ENCODE measurements at places on chromosomes 7 and 10.

DNA sequence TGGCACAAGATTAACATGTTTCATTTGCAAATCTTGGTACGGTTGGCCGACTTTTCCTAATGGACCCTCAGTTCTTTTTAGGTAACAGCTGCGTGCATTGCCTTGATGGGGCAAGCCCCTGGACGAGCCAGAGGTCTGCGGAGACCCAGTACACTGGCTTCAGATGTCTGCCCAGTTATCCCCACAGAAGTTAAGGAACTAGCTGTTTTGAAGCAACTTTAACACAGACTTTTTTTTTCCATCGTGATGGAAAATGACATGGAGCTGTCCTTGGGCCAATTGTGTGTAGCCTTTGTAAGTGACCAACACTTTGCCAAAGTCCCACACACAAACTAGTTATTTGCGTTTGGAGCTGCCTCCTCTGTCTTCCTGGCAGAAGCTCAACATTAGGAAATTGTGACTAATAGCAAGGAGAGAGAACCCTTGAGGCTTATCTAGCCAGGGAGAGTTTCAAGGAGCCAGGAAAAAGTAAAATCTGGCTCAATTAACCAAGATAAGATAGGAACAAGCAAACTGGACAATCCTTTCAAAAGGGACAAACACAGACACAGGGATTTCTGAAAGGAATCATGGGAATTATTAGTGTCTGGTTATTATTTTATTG is 99.6 kb upstream of the BMPER start:
- DNase-seq, result no peak

DNA sequence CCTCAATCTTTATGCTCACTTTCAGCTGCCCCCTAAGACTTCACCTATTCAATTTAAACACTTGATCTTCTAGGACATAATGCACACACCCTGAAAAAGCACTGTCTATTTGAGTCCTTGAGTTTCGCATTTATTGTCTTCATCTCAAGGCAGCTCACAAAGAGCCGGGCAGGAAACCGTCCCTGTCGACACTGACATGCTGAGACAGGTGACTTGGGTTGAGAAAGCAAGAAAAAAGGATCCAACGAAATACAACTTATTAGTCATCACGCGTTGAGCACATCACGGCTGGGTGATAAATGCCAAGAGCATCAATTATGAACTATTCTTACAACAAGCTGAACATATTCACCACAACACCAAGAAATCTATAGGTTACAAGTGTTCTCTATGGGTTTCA is 91.1 kb downstream of the CALN1 start:
- no peak for DNase-seq

GRCh38 chr7:41169317-41169716 is 533.6 kb downstream of the INHBA start:
- no peak for DNase-seq

- DNase-seq, result no peak
These were observed 214.1 kb upstream of the FAM3C start for GRCh38 chr7:121610243-121610642.

DNA sequence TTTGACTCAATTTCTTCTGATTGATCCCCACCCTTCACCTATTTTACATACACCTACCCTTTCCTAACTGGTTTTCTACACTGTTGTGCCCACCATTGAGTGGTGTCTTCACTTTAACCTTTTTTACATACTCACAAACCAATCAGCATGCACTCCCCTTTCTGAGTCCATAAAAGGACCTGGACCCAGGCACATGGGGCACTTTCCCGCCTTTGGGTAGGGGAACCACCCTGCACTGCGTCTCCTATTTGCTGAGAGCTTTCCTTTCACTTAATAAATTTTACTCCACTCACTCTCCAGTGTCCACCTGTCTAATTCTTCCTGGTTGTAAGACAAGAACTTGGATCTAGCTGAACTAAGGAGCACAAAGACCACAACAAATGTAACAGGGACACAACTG is 33.8 kb downstream of the ANKMY2 start:
- DNase-seq, result no peak

DNA sequence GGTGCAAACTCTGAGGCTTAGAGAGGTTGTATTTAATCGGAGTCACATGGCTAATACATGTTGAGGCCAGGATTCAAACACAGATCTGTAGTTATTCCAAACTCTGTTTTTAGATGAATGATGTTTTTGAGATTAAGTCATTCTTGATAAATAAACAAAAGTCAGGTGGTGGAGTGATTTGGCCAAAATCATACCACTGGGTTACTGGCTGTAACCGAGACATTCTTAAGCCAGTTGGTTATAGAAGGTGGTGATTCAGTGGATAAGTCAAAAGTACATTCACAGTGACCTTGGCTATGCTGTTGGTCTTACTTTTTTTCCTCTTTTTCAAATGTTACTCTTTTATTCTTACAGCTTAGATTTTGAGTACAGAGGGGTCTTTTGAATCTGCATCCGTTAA is 361.4 kb downstream of the KIF20B start:
- DNase-seq, result no peak

GRCh38 chr10:96359616-96360015 is 814 bp upstream of the OPALIN start:
- no peak for DNase-seq

- no peak for DNase-seq
These were observed 54.5 kb downstream of the NRP1 start for GRCh38 chr10:33279811-33280602.

- DNase-seq, result peak; percentile 9
These were observed 70.9 kb upstream of the CHST15 start for GRCh38 chr10:124164264-124164663.

GRCh38 chr7:137469191-137469811 is 125.8 kb upstream of the PTN start:
- no peak for DNase-seq

- no peak for DNase-seq
These were observed 9.7 kb upstream of the FHIP2A start for GRCh38 chr10:114811862-114812261.

GRCh38 chr7:21960922-21961321 is 15.2 kb upstream of the CDCA7L start:
- no peak for DNase-seq

- no peak for DNase-seq
These were observed 147.8 kb upstream of the UNC5B start for GRCh38 chr10:71064413-71065118.

- DNase-seq, result no peak
These were observed 67.0 kb downstream of the PPP1R9A start for GRCh38 chr7:94974423-94974822.

Data from posterior vena cava (tissue), 2 donors.